Neural progenitor cell (in vitro differentiated cells): ENCODE measurements at places on chromosomes 6 and 20. TPM values are rescaled to one million over a fixed set of nuclear protein-coding genes. Genes with fewer than 3 reads are reported as not detected.

The ARMH2 gene
- not detected in 2 replicates for total RNA-seq

The PRSS16 gene
- 4.3 and 7.2 TPM in 2 replicates for total RNA-seq

The TMEM170B gene
- 13.6 and 19.7 TPM in 2 replicates for total RNA-seq

The TNFRSF6B gene
- 0.25 TPM in 1 of 2 replicates, not detected in the other for total RNA-seq

The MCHR2 gene
- total RNA-seq = not detected in 2 replicates

The FIG4 gene
- total RNA-seq = 30.9 and 51.3 TPM in 2 replicates

- DNase-seq = no peak
These were observed 280.9 kb downstream of the QKI start for GRCh38 chr6:163695414-163695864.

- DNase-seq = peak; percentile 92
These were observed 715 bp downstream of the SOX12 start for GRCh38 chr20:325889-326644.

GRCh38 chr6:168956884-168957730, 296.5 kb downstream of the THBS2 start:
- peak; percentile 78 for DNase-seq

DNA sequence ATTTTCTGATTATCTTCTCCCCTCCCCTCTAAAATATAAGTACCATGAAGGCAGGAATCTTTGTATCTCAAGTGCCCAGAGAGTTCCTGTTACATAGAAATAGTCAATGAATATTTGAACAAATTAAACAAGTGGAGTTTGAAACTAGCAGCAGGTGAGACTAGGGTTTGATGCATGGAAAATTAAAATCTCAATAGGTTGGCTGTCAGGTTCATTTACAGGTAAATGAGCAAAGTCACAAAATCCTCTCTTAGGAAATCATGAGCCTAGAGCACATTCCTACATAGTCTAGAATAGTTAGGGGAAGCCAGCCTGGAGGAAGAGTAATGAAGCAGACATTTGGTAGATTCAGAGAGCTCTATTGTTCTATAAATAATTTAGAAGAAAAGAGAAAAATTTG, 140.4 kb downstream of the HS3ST5 start:
- DNase-seq = no peak

DNA sequence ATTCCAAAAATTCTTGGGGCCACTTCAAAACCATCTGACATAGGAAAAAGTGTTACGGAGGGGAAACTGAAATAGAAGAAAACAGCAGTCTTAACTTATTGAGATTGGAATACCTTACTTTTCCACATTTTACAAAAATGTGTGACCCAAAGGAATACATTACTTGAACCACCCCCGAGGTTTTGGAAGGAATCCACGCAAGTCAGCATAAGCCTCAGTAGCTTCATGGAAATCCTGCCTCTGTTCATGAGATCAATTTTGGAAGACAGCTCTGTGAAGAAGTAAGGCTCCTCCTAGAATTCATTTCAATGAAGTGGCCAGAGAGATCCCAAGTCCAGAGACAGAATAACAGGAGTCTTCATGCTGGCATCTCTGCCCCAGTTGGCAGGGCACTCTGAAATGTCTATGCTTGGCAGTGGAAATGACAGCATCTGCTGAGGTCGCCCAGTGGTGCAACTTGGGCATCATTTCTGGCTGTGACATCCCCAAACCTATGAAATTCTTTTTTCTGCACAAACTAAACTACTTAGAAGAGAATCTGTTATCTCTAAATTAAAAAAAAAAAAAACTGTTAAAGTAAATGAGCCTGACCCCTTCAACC, 132.5 kb downstream of the EPM2A start:
- DNase-seq = no peak

- no peak for DNase-seq
These were observed 32.3 kb upstream of the MARCKS start for GRCh38 chr6:113824866-113825265.

DNA sequence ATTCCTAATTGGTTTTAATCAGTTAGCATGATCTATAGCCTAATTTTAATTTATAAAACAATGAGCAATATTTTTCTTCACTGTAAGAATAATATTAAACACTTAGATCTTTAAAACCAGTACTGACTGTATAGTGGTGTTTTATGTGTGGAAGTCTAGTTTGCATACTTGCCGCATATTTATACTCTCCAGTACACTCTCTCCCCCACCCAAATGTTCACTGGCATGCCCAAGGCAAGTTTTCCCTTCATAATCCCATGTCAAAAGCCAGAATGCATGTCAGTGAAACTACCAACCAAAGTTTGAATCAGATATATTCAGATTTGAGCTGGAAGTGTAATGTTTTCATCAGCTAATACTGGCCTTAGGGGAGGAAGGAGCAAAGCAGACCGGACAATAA, 506.1 kb downstream of the PHF3 start:
- no peak for DNase-seq

DNA sequence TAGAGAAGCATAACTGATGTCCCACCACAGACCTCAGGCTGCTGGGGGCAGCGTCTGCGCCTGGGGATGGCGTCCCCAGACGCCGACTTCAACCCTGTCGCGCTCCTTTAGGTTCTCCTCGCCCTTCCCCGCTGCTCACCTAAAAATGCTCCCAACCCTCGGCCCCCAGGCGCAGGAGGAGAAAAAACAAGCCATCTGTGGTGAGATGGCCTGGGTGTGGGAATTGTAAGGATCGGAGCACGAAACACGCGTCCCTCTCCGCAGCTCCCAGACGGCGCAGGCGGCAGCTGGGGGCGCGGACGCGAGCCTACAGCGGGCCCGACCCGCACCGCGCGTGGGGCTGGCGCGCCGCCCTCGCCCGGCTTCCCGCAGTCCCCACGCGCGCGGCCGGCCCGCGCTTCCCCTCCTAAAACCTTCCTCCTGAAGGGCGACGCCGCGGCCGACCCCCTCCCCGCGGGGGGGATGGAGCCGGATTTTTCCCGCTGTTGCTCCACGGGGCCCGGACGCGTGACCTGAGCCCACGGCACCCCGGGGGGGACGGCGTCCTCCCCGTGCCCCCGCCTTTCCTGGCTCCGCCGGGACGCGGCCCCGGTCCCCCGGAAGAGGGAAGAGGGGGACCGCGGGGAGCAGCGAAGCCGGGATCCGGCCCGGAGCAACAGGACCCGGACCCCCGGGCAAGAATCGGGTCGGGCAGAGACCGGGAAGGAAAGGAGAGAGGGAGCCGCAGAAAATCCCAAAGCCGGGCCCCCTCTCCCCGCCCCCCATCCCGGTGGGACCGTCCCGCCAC, 611 bp downstream of the EPB41L2 start:
- peak; percentile 46 for DNase-seq

- DNase-seq = peak; percentile 20
These were observed 31.4 kb upstream of the MARCKS start for GRCh38 chr6:113825781-113826180.

DNA sequence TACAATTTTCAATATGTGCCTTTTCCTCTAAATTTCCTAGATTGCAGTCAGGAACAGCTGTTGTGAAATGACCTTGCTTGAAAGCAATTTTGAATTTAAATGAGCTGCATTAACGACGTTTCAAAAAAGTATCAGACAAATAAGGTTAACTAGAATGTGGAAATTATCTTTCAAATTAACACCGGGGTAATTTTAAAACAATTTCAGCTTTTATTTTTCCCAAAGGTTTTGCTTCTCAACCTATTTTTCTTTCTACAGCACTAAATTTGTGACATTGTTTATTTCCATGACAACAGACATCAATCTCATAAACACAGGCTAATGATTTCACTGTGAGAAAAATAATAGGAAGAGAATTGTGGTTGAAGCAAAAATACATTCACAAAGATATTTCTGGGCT, 38.5 kb downstream of the COL12A1 start:
- no peak for DNase-seq

- DNase-seq = no peak
These were observed 607.1 kb downstream of the COL12A1 start for GRCh38 chr6:74598462-74599393.

DNA sequence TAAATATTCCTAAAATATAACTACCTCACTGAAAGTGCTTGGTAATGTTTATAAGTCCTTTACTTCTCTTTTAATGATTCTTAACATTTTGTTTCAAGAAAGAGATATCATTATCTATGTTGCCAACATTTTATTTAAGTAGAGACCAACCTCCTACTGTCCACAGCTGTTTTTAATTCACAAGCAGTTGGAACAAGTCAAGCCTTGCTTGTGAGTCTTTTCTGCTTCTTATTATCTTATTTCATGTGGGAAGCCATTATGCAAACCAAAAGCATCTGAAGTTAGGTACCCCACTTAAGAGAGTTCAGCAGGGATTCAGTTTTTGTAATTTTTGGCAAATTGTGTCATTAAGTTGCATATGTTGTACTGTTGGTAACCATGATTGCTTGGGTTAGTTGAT, 1714.5 kb downstream of the GRIK2 start:
- no peak for DNase-seq

DNA sequence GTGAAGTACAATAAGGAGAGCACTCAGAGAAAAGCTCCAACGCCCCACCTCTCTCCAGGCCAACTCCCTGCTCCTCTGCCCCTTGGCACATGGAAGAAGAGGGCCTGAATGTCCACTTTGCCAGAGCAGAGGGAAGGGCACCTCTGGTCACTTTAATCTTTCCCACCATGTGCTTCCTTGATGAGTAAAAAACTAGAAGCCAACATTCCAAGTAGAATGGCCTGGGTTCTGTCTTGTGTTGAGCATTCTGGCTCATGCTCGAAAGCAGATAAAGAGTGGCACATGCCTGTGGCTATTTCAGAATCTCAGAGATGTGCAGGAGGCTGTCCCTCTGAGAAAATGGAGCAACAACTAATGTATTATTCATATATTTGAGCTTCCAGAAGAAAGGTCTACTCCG, 177.4 kb upstream of the PLN start:
- DNase-seq = no peak

DNA sequence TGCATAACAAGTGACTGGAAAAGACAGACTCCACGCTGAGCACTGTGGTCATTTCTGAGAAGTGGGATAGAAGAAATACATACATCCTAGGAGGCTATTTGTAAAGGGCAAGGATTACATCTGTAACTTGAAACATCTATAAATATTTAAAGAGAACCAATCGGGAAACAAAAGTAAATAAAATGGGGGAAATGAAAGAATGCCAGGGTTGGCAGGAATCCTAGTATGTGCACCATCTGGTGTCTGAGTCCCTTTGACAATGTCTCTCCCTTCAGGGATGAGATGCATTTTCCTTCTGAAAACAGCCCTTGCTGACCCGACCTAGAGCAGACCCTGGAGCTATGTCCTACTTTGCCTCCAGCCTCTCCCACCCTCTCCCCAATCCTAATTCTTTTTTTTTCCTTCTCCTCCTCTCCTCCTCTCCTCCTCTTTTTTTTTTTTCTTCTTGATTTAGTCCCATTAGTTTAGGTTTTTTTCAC, 53.2 kb downstream of the VSTM2L start:
- no peak for DNase-seq

- DNase-seq = no peak
These were observed 136.3 kb downstream of the CD109 start for GRCh38 chr6:73832313-73832712.

GRCh38 chr6:156694679-156695078, 82.5 kb upstream of the ARID1B start:
- no peak for DNase-seq

GRCh38 chr20:14543040-14543439, 205.6 kb upstream of the FLRT3 start:
- no peak for DNase-seq

DNA sequence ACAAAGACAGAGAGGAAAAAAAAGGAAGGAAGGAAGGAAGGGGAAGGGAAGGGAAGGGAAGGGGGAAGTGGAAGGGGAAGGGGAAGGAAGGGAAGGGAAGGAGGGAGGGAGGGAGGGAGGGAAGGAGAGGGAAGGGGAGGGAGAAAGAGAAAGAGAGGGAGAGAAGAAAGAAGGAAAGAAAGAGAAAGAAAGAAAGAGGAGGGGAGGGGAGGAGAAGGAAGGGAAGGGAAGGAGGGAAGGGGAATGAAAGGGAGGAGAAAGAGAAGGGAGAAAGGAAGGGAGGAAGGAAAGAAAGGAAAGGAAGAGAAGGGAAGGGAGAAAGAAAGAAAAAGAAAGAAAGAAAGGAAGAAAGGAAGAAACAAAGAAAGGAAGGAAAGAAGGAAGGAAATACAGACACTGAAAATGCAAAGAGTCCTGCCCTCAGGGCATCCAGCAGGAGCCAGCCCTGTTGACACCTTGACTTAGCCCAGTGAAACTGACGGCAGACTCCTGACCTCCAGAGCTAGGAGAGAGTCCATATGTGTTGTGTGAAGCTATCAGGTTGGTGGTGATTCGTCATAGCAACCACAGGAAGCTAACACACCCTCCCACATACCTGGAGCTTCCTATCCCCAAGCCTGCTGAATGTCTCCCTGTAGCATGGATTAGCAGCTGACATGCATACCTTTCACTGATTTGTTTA, 58.7 kb upstream of the SULF2 start:
- DNase-seq = no peak

- no peak for DNase-seq
These were observed 23.9 kb downstream of the SRC start for GRCh38 chr20:37369846-37370245.

GRCh38 chr20:61900011-61900944, 165.4 kb downstream of the TAF4 start:
- no peak for DNase-seq

GRCh38 chr6:117317261-117317660, 51.9 kb downstream of the VGLL2 start:
- peak; percentile 54 for DNase-seq

- no peak for DNase-seq
These were observed 339.2 kb downstream of the PRKN start for GRCh38 chr6:162388383-162388777.

DNA sequence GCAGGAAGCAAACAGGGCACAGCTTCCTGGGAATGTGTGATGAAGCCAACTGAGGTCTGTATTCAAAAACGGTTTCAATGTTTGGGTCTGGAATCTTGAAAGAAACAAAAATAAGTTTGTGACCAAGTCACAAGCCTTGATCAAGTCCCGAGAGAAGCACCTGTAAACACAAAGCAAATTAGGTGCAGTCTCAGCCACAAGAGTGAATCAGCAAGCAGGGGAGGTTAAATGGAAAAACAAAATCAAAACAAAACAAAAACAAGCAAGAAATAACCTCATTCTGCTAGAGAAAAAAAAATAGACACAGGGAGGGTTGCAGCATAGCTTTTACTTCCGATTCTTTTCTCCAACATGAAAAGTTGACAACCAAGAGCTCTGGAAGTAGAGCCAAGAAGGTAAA, 201.7 kb downstream of the CLIC5 start:
- no peak for DNase-seq

- DNase-seq = no peak
These were observed 143.3 kb upstream of the GPR6 start for GRCh38 chr6:109834595-109835437.

- no peak for DNase-seq
These were observed 198.8 kb upstream of the PREP start for GRCh38 chr6:105601541-105602236.

DNA sequence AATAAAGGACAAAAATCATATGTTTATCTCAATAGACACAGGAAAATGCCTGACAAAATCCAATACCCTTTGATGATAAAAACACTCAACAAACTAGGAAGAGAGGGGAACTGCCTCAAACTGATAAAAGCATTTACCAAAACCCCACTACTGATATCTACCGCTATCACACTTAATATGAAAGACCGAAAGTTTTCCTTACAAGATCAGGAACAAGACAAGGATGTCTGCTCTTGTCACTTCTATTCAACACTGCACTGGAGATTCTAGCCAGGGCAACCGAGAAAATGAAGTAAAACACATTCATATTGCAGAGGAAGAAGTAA, 25.1 kb downstream of the GZF1 start:
- DNase-seq = no peak
